Smooth muscle cell of trachea (primary cell): ENCODE measurements at places on chromosomes 11 and 22. TPM values are rescaled to one million over a fixed set of nuclear protein-coding genes. Genes with fewer than 3 reads are reported as not detected.

Gene RIBC2
- total RNA-seq, result under 0.01 and 1.2 TPM in 2 replicates

Gene PTPRCAP
- total RNA-seq, result 0.50 and 1.3 TPM in 2 replicates

Gene KCNJ1
- under 0.01 and 0.17 TPM in 2 replicates for total RNA-seq

Gene OR51B2
- total RNA-seq, result not detected in 2 replicates

Gene ENDOD1
- total RNA-seq, result 62.4 and 79.2 TPM in 2 replicates

Gene NDUFS8
- 87.3 and 119 TPM in 2 replicates for total RNA-seq

Gene BANF1
- 17.5 and 26.5 TPM in 2 replicates for total RNA-seq

Gene SYT12
- 0.33 TPM in 1 of 2 replicates, not detected in the other for total RNA-seq

Gene GLYATL2
- total RNA-seq, result 1.7 and 5.5 TPM in 2 replicates

Gene DDIAS
- total RNA-seq, result 0.66 and 5.5 TPM in 2 replicates

Gene UCP2
- total RNA-seq, result 4.1 and 8.9 TPM in 2 replicates

Gene SOX6
- 0.87 and 1.8 TPM in 2 replicates for total RNA-seq

Gene FAM227A
- 1.2 and 2.0 TPM in 2 replicates for total RNA-seq
